ENCODE measurements at places on chromosomes 3 and 15. TPM values are rescaled to one million over a fixed set of nuclear protein-coding genes. Genes with fewer than 3 reads are reported as not detected.

The XCR1 gene
- not detected for total RNA-seq

The SLC28A1 gene
- not detected for total RNA-seq

The PARP16 gene
- total RNA-seq: 17.7 TPM

The ANKRD34C gene
- not detected for total RNA-seq

The IDH2 gene
- 260 TPM for total RNA-seq

The NANOGP8 gene
- not detected for total RNA-seq

- no peaks in the 10 kb centered on the region for H3K36me3 ChIP-seq
- no peaks in the 10 kb centered on the region for H3K27me3 ChIP-seq
Measured at GRCh38 chr3:36397841-36398240, 17.5 kb downstream of the STAC start.

DNA sequence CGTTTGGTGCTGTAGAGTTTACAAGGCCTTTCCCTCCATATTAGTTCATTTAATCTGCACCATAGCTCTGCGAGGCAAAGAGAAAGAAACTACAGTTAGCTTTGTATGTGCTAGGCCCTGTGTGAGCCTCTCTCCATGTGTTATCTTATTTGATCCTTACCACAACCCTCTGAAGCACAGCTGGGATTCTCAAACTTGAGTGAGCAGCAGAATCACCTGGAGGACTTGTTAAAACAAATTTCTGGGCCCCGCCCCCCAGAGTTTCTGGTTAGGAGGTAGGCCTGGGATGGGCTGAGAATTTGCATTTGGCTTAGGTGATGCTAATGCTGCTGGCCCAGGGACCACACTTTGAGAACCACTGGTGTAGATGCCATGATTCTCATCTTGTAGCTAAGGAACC is 12.3 kb downstream of the CA12 start:
- no peaks in the 10 kb centered on the region for H3K36me3 ChIP-seq
- no peaks in the 10 kb centered on the region for H3K4me1 ChIP-seq
- DNase-seq: no peak
- no peak overlapping the region for H3K4me3 ChIP-seq

DNA sequence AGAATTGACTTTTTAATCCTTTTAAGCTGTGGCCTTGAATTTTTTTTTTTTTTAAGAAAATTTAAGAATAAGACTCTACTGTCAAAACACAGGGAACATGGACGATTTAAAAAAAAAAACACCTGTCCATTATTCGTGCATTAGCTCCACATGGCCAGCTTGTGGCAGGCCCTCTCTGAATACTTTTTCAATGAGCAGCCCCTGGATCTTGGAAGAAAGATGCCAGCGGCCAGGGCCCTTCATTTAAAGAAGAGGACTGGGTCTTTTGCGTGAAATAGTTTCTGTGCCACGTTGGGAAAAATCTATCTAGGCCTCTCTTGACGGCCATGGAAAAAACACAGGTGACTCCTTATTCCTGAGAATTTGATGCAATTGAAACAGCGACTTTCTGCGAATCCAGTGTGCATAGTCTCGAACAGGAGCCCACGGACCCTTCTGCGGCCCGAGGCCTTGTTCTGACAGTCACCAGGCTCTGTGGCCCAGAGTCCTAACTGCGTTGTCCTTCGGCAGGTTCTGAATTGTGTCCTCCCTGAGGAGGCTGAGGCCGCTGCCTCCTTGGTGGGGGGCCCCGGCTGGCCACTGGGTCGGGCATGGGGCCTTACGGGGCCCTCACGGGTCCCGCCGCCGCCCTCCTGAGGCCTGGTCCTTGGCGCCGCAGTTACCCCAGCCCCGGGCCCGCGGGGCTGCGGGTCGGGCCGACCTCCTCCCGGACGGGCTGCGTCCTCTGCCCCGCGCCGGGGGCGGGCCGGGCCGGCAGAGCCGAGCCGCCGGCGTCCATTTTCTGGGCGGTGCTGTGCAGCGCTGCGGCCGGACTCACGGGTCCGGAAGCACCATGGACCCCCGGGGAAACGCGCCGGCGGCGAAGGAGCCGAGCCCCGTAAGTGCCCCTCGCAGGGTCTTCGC is 33.5 kb downstream of the ZBTB38 start:
- peaks cover 20% of the 10 kb centered on the region for H3K36me3 ChIP-seq
- H3K27ac ChIP-seq: peak overlapping the region; percentile 74
- H3K4me1 ChIP-seq: peaks cover 14% of the 10 kb centered on the region
- H3K4me3 ChIP-seq: peak overlapping the region; percentile 71

DNA sequence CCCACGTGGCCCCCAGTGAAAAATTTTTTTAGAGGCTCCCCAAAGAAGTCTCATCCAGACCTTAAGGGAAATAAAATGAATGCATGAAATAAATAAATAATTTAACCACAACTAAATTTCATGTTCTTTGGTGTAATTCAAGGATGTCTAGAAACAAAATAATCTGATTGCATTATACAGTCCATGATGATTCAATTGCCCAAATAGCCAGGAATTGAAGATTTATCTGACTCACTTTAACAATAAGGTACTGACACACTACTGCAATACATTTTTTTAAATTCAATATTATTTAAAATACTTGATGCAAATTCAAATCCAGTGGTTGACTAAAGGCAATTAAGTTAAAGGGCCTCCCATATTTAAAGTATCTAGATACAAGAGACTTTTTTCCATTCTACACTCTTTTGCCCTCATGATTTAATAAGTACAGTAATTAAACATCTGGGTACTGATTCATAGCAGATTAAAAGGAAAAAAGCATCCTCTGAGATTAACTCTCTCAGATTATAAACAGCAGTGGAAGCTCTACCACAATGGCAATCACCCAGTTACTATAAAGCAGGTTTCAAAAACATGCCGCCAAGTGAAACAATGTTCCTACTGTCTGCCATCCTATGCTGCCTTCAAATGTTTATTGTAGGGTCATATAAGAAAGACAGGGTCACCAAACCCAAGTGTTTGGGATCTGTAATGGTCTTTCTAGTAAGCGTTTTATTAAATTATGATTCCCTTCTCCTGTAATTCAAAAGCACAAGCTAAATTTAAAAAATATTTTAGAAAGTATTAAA is 9.9 kb downstream of the UQCC5 start:
- no peaks in the 10 kb centered on the region for H3K27me3 ChIP-seq
- H3K27ac ChIP-seq: no peak overlapping the region
- H3K4me3 ChIP-seq: no peak overlapping the region
- H3K4me1 ChIP-seq: peaks cover 4% of the 10 kb centered on the region
- no peak for DNase-seq

DNA sequence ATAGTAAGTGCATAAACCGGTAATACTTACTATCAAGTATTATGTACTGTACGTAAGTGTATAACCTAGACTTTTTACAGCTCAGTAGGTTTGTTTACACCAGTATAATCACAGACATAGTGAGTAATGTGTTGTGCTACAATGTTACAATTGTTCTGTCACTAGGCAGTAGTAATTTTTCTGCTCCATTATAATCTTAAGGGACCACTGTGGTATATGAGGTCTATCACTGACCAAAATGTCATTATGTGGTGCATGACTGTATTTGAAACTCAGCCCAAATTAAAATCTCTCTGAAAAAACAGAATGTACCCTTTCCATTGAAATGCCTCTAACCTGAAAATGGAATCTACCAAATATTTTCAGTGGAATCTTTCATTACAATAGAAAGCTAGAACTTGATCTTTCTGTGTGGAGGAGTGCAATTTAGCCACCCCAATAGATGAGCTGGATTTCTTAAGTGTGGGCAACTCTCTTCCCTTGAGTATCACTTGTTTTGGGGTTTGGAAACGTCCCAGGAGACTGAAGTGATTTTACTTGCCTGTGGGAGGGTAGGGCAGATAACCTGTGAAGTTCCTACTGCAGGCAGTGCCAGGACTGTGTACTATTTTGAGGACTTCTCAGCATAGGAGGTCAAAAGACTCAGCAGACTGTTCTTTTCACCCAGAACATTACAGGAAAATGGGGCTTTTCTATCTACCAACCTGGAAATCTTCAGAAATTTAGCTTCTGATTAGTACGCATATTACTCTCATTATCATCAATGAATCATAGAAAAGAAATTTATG is 50.9 kb downstream of the FAM98B start:
- no peaks in the 10 kb centered on the region for H3K27me3 ChIP-seq
- peak overlapping the region; percentile 13 for H3K27ac ChIP-seq
- no peak for DNase-seq
- peaks cover 72% of the 10 kb centered on the region for H3K36me3 ChIP-seq
- H3K4me1 ChIP-seq: peaks cover 20% of the 10 kb centered on the region

DNA sequence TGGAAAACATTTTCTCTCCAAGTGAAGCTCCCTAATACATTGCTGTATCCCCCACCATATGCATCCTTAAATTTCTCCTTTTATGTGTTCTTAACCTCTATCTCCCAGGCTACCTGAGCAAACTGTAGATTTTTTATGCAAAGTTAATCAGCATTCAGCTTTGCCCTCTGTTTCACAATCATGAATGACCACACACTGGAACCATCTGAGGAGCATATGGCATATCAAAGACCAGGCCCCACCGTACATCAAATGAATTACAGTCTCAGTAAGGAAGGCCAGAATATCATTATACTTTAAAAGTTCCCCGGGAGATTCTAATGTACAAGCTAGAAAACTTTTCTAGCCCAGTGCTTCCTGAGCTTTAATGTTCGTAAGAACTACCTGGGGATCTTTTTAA is 115.5 kb upstream of the NECTIN3 start:
- no peak overlapping the region for H3K27ac ChIP-seq
- peaks cover 2% of the 10 kb centered on the region for H3K36me3 ChIP-seq
- no peak for DNase-seq
- H3K4me3 ChIP-seq: no peak overlapping the region

DNA sequence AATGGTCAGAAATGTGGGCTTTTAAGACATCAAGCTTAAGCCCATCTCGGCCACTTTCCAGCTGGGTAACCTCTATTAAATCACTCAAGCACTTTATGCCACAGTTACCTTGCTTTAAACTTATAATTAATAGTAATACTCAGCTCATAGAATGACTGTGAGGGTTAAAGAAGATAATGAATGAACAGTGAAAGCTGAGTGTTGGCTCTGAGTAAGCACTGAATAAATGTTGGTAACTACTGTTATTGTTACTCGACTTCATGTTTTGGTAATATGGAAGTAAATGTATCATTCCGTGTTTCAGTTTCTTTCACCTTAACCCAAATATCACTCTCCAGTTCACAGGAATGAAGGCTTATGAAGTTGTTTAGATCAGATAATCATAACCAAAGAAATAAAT is 23.9 kb upstream of the OSTN start:
- no peaks in the 10 kb centered on the region for H3K36me3 ChIP-seq
- no peak for DNase-seq
- H3K27me3 ChIP-seq: no peaks in the 10 kb centered on the region
- no peaks in the 10 kb centered on the region for H3K4me1 ChIP-seq
- H3K27ac ChIP-seq: no peak overlapping the region

GRCh38 chr15:80138961-80139360 is 13.8 kb upstream of the FAH start:
- H3K27ac ChIP-seq: no peak overlapping the region
- peaks cover 21% of the 10 kb centered on the region for H3K36me3 ChIP-seq
- peaks cover 3% of the 10 kb centered on the region for H3K4me1 ChIP-seq
- H3K4me3 ChIP-seq: no peak overlapping the region
- no peak for DNase-seq

GRCh38 chr3:30146978-30147377 is 459.4 kb upstream of the TGFBR2 start:
- no peaks in the 10 kb centered on the region for H3K27me3 ChIP-seq
- no peak for DNase-seq
- no peak overlapping the region for H3K4me3 ChIP-seq
- H3K27ac ChIP-seq: no peak overlapping the region
- H3K4me1 ChIP-seq: no peaks in the 10 kb centered on the region
